ENCODE measurements at places on chromosomes 2 and 18.

GRCh38 chr2:30206461-30207430 is 24.6 kb upstream of the LBH start:
- no peak for DNase-seq

GRCh38 chr2:179322289-179322688 is 57.7 kb upstream of the SESTD1 start:
- DNase-seq: no peak

DNA sequence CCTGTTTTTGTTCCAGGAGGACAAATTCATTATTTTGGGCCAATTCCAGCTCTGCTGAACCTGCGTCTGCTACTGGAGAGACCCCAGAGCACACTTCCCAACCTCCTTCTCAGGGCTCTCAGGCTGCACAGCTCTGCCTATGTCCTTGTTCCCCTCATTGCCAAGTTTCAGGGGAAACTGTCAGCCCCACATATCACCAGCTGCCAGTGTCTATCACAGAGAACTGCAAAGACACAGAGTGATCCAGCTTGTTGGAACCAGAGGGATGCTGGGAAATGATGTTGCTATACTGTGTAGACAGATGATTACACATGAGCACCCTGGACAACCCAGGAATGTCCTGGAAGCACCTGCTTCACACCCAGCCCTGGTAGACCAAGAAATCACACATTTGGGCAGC is 67.4 kb upstream of the TMEM247 start:
- DNase-seq: no peak

- no peak for DNase-seq
Measured at GRCh38 chr2:106332054-106332453, 136.2 kb downstream of the RGPD3 start.

GRCh38 chr2:206435742-206436141 is 7.6 kb upstream of the ADAM23 start:
- DNase-seq: no peak

GRCh38 chr2:240293557-240294461 is 141.7 kb upstream of the GPC1 start:
- DNase-seq: no peak

GRCh38 chr2:111054791-111055691 is 65.7 kb upstream of the BCL2L11 start:
- DNase-seq: no peak

GRCh38 chr18:77106331-77106730 is 26.3 kb downstream of the MBP start:
- DNase-seq: no peak

DNA sequence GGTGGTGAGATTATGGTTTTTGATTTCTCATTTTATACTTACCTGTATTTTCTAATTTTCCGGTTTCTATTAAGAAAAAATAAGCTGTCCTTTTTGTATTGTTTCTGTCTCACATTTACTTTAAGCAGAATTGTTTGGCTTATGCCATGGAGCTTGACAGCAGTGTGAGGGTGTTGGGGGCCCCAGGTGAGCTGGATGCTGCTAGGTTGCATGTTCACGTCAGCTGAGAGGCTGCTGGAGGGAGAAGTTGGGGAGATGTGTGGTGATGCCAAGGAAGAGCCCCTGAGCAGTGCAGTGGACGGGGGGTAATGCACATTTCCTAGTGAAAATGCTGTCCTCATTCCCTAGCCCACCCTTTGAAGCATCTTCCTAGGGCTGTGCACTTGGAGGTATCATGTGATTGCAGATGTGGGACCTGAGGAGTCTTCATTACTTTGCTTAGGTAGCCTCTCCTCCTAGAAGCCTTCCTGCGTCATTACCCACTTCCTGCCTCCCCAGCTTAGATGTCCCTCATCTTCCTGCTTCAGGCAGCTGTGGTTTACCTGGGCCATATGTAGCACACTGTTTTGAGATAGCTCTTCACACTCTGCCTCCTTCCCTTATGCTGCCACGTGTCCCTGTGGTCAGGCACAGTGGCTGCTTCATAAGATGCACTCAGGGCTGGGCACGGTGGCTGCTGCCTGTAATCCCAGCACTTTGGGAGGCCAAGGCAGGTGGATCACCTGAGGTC is 16.2 kb downstream of the ATG16L1 start:
- DNase-seq: no peak

All from GM04503 (cell line).